Kidney (tissue), 22 donors: ENCODE measurements at places on chromosomes 2 and 18.
A peak's percentile ranks its signal among the peaks of the same experiment; 100 is the strongest.

GRCh38 chr18:4599312-4599711 is 144.2 kb upstream of the DLGAP1 start:
- no peak for DNase-seq

DNA sequence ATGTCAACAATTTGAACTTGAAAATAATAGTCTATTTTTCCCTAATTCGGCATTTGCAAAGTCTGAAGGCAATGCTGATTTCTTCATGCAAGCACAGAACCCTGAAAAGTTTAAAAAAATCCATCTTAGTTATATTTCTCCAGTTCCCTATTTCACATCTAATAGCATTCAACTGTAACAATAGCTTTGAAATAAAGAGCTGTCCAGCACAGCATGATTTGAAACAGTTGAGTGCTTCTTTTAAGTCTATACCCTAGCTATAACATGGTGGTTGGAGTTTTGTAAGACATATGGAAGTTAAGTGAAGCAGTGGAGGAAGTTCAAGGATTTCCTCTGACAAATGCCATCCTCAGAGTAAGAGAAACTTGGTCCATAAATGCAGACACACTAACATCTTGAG is 691.9 kb downstream of the ERBB4 start:
- DNase-seq, result peak; percentile 27

DNA sequence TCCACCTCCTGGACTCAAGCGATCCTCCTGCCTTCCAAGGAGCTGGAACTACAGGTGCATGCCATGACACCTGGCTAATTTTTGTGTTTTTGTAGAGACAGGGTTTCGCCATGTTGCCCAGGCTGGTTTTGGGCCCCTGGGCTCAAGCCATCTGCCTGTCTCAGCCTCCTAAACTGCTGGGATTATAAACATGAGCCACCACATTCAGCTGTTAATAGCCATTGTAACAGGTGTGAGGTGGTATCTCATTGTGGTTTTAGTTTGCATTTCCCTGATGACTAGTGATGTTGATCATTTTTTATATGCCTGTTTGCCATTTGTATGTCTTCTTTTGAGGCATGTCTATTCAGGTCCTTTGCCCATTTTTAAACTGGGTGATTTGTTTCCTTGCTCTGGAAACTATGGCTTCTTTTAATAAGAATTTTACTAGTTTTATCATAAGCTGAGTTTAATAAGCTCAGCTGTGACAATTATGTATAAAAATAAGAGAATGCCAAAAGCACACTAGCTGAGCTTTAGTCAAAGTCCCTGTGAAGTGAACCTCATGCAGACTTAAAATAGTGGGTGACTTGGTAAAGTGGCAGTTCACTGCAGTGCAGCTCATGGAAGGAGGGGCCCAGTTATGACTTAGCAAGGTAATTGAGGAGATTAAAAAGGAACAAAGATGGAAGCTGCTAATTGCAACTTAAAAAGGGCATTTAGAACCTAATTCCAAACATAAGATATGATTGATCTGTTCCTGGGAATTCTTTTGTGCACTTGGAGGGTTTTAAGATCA is 465.1 kb downstream of the TGIF1 start:
- no peak for DNase-seq

DNA sequence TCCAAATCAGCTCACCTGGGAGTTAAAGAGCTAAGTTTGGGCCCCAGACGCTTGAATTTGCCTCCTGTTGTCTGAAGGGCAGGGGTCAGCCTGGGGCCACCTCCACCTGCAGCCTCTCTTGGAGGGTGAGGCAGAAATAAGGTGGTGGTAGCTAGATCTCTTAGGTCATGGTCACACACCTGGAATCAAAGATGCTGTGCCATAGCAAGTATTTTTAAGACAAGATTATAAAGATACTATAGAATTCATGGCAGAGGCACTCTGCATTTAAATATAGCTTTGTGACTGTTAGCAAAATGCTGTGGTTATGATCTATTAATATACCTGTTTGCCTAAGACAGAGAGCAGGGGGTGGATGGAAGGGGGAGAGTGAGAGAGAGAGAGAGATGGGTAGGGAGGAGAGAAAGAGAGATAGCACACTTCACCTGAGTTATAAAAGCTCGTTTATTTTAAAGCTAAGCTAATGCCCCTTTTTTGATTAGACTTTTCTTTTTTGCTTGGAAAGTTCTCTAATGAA is 242.7 kb downstream of the TMEM182 start:
- DNase-seq, result no peak

GRCh38 chr2:9939587-9940485 is 11.7 kb upstream of the GRHL1 start:
- DNase-seq, result no peak

- DNase-seq, result no peak
Measured at GRCh38 chr2:237501892-237502513, 15.0 kb downstream of the MLPH start.

GRCh38 chr2:170375192-170375591 is 197.2 kb downstream of the MYO3B start:
- DNase-seq, result no peak

GRCh38 chr2:151159109-151159662 is 102.5 kb downstream of the RBM43 start:
- no peak for DNase-seq

GRCh38 chr2:197207598-197207997 is 103.0 kb downstream of the ANKRD44 start:
- DNase-seq, result no peak

- peak; percentile 55 for DNase-seq
Measured at GRCh38 chr18:70195852-70196434, 9.5 kb downstream of the RTTN start.

GRCh38 chr2:104702031-104702850 is 151.7 kb upstream of the POU3F3 start:
- peak; percentile 92 for DNase-seq

DNA sequence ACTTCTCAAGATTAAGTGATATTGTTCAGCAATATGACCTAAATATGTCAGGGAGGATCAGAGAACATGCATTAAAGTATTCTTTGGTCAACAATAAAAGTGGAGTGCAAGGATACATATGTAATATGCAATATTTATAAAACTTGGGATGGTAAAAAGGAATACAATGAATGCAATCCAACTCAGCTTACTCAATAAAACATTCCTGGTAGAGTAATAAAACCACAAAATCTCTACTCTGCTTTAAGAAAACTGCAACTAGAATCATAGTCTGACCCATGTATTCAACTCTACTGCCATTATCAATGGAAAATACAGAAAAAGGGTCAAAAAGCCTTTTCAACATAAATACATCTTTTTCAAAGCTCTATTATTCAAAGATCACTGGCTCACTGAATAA is 11.6 kb downstream of the IRS1 start:
- DNase-seq, result no peak

DNA sequence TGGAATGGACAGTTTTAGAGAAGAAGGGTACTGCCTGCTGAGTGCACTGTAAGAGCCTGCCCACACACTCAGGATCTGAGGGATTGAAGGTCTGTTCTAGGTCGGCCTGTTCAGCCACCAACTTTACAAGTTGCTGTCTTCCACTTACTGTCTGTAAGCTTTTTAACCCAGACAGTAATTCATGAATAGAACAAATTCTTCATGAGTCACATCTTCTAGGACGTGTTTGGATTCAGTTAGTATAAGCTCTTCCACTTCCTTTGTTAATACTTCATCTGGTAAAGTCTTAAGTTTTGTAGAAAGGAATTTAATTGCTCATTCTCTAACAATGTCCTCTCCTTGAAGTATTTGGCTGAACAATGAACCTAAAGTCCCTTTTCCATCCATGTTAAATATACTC is 74.6 kb downstream of the PDE11A start:
- DNase-seq, result no peak

- DNase-seq, result no peak
Measured at GRCh38 chr2:176923205-176923604, 289.4 kb upstream of the HNRNPA3 start.

GRCh38 chr2:1611886-1612285 is 132.4 kb downstream of the PXDN start:
- DNase-seq, result no peak

- DNase-seq, result no peak
Measured at GRCh38 chr2:179037807-179038206, 12.1 kb downstream of the CCDC141 start.

DNA sequence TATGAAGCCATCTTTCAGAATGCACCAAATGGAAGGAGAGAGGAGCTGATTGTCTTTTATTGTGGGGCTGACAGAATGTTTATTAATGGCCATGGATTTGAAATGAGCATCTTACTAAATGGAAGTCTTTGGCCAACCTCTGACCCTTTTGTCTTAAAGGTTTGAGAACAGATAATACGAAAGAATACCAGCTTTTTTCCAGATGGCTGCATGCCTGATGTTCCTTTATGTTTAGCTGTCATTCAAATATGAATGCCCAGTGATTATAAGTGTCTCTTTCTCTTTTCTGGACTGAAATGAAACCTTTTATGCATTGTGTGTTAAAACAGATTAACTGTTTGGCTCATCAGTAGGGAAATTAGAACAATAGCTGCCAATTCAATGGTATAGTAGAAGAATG is 46.0 kb downstream of the PARD3B start:
- no peak for DNase-seq

GRCh38 chr2:46689993-46690392 is 210.6 kb downstream of the TMEM247 start:
- DNase-seq, result no peak

GRCh38 chr18:32770054-32770665 is 2.7 kb downstream of the KLHL14 start:
- DNase-seq, result no peak

- no peak for DNase-seq
Measured at GRCh38 chr2:14143435-14143834, 489.1 kb upstream of the LRATD1 start.

- no peak for DNase-seq
Measured at GRCh38 chr2:104428155-104428554, 425.8 kb upstream of the POU3F3 start.

- no peak for DNase-seq
Measured at GRCh38 chr2:9336576-9337314, 86.6 kb downstream of the ITGB1BP1 start.

DNA sequence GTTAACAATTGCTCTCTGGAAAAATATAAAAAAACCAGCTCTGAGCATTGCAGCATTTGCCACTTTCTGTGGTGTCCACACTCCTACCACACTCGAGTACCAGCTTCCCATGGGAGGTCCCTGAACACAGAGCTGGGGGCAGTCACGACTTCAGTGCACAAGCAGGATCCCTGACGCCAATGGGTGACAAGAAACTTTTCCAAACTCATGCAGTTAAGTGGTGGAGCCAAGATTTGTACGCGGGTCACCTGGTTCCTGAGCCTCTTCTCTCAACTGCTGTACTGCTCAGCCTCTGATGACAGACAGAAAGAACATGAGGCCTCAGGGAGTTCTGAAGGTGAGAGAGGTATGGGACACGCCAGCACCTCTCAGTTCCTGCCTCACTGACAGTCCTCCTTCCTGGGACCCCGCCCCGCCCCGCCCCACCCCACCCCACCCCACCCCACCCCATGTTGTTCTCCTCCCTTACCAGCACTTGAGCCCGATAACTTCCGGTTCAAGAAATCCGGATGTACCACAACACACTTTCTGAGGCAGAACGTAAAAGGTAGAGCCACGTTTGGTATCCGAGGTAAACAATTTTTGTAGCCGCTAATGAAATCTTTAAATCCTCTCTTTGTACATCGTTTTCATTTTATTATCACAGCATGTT is 287.6 kb downstream of the MYCN start:
- no peak for DNase-seq

DNA sequence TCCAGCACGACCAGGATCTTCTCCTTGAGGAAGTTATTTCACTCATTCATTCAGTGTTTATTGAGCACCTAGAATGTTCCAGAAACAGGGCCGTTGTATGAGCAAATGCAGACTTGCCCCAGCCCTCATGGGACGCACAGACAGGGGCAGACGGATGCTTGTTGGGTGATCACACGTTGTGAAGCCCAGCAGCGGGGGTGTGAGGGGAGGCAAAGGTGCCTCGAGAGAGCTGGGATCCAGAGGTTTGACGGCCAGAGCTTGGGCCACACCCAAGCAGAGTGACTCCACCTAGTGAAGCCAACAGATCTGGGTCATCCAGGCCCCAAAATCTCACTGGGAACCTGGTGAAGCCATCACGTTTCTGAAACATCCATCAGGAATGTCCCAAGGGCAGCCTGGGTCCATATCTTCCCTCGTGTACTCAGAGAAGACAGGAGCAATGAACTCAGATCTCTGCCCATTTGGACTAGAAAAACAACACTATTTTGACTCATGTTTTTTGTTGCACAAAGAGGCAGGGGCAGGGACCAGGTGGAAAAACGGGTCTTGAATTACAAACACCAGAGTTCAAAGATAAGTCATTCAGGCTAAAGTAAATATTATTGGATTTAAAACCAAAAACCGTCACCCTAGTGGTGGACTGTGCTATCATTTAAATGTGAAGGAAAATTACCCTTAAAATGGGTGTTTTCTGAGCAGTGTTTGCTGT is 54.9 kb upstream of the RBM44 start:
- DNase-seq, result no peak

DNA sequence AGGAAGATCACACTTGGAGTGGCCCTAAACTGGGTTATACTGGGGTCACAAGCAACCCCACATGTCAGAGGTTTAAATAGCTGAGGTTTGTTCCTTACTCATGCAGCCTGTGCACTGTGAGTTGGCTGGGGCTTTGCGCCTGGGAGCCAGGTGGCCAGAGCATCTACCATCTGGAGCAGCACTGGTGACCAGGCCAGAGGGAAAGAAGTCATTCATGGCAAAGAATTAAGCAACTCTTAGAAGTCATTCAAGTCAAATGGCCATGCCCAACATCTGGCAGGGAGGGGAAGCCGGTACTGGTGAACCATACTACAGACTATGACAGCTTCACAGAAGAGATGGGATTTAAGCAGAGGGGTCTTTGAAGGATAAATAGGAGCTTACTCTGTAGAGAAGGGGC is 90.7 kb downstream of the POLR1A start:
- DNase-seq, result no peak

DNA sequence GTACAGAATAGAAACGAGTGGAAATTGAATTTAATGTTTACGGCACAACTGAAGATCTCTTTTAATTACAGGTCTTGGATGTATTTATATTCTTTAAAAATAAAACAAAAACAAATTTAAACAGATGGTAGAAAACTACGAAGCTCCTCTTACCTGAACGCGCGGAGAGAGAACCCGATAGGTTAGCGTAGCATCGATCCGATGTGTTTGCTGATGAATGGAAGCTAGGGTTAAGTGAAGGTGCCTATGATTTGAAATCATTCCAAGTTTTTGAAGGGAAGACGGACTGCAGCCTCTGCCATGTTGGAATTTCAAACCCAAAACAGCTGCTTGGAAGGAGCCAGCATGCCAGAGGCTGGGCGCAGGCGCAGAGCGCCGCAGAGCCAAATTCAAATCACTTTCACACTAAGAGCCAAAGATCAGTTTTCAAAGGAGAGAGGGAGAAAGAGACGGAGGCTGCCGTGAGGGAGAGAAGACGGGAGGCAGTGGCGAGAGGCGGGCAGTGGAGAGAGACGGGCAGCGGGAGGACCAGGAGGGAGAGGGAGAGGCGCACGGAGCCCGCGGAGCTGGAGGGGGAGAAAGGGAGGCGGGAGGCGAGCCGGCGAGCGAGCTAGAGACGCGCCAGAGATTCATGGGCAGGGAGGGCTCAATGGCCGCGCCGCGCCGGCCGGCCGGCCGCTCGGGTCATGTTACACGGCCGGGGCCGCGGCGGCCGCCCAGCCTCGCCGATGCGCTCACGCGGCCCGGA is at the start of gene FIGN:
FIGN (minus strand) TSS at position 324 of the 748 bp plus-strand sequence. CDS start 1,081 bp downstream, outside the sequence.
- DNase-seq, result peak; percentile 96
